ENCODE measurements at places on chromosomes 16 and 17.

- no peak for DNase-seq
These were observed 279.8 kb downstream of the UTP18 start for GRCh38 chr17:51540151-51540550.

DNA sequence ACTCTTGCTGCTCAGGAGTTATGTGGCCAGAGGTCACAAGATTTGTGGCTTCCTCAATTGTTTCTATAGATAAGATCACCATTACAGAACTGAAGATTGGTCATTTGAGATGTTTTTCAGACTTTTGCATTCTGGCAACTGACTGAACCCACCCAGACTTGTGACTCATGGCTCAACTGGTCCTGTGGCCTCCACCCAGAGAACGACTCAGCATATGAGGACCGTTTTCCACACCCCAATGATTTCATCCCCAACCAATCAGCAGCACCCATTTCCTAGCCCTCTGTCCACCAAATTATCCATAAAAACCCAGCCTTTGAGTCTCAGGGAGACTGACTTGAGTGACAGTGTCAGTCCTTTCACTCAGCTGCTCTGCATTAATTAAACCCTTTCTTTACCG lies 143.2 kb upstream of the ASIC2 start:
- no peak for DNase-seq

- DNase-seq, result no peak
These were observed 47.3 kb upstream of the ALOX12 start for GRCh38 chr17:6948562-6948961.

DNA sequence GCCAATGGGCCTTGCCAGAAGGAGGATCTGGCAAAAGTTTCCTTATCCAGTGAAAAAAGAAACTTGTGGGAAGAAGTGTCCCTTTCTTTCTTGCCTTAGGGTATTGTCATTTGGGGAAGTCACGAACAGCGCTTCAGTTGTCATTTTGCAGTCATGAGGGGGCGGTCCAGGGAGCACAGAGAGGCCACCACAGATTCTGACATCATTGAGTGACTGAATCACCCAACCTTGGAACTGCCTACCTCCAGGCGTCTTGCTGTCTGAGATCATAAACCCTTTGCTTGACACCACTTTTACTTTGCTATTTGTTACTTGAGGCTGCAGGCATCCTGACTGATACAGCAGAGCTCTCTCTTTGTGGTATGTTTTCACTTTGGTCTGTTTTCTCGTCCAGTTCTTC lies 3.1 kb upstream of the WSCD1 start:
- no peak for DNase-seq

GRCh38 chr17:50642071-50642721 lies 7.5 kb downstream of the ABCC3 start:
- no peak for DNase-seq

DNA sequence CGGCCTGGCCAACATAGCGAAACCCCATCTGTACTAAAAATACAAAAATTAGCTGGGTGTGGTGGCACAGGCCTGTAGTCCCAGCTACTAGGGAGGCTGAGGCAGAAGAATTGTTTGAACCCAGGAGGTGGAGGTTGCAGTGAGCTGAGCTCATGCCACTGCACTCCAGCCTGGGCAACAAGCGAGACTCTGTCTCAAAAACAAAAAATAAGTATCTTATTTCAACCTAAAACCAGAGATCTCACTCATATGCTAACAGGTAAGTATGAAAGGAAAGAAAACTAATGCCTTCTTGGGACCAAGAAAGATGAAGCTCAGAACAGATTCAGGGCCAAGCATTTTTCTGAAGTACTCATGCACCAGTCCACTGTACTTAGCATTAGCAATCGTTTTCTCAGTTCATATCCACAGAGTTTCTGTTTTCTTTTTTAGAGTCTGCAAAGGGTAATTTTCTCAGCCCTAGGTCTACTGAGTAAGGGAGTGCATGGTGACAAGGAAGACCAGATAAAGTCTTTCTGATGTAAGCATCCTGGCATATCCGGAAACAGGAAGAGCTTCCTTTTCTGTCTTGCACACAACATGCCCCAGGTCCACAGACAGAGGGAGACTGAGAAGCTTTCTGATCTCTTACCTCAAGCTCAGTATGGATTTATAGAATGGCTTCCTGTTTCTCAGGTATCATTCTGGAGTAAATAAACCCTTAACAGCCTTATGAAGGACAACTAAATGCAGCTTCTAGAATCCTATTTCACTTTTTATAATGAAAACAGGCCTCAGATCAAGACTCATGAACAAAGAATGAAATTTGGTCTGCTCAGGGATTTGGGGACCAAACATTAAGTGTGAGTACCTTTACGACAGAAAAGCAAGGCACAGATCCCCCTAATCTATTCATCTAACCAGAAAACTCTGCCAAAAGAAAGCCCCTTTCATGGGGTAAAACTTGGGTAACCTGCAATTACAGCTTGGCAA lies 38.7 kb upstream of the FOXJ1 start:
- DNase-seq, result no peak

GRCh38 chr17:4073983-4074830 lies 68.6 kb downstream of the ZZEF1 start:
- no peak for DNase-seq

DNA sequence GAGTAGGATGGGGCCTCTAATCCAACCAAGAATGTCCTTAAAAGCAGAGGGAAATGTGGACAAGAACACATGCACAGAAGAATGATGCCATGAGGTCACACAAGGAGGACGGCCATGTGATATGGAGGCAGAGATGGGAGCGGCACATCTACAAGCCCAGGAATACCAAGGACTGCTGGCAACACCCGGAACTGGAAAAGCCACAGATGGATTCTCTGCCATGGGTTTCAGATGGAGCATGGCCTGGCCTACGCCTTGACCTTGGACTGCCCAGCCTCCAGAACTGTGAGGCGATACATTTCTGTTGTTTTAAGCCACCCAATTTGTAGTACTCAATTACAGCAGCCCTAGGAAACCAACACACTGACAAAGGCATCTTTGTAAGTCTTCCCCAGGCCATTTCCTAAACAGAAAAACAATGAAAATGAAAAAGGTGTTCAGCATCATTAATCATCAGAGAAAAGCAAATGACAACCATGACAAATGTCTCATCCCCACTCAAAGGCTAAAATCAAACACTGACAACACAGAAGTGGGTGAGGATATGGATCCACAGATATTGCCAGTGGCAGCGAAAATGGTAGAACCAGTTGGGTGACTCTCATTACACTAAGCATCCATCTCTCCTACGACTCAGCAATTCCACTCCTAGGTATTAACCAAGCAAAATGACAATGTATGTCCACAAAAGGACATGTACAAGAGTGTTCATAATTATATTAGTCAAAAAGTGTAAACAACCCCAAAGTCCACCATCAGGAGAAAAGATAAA lies 76.9 kb upstream of the CNEP1R1 start:
- no peak for DNase-seq

GRCh38 chr16:75004460-75004859 lies 5.6 kb downstream of the ZNRF1 start:
- no peak for DNase-seq

DNA sequence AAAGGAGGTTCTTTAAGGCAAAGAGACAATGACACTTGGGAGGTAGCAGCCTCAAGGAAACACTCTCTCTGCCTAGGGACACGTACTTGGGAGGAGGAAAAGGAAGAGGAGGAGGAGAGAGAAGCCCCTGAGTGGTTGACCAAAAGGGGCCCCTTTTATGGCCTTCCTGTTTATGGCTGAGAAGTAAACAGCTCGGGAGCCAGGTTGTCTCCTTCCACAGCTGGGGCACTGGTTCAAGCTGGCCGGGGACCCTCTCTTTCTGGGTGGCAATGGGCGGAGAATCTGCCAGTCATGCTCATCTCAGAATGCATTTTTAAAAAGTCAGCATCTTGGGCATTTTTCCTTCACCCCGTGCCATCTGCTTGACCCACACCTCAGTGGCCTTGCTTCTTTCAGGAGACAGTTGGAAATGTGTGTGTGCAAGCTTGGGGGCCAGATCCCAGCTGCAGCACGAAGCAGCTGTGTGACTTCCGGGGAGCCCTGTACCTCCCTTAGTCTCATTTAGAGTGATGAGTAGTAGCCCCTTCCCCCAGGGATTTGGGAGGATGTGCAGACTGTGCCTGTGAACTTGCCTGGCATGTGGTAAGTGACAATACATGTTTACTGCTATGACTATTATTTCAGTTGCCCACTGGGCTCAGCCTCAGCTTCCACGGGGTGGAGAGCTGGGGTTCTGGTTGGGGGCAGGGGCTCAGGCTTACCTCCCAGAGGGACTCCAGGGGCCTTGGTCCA lies 33.8 kb upstream of the SALL1 start:
- DNase-seq, result no peak

Measured in stimulated activated CD8-positive, alpha-beta memory T cell treated with anti-CD3 and anti-CD28 coated beads, Interleukin-15, amount 100 ng/mL, for 1 hour (primary cell).